Foreskin keratinocyte (primary cell): ENCODE measurements at places on chromosomes 5 and 9.

DNA sequence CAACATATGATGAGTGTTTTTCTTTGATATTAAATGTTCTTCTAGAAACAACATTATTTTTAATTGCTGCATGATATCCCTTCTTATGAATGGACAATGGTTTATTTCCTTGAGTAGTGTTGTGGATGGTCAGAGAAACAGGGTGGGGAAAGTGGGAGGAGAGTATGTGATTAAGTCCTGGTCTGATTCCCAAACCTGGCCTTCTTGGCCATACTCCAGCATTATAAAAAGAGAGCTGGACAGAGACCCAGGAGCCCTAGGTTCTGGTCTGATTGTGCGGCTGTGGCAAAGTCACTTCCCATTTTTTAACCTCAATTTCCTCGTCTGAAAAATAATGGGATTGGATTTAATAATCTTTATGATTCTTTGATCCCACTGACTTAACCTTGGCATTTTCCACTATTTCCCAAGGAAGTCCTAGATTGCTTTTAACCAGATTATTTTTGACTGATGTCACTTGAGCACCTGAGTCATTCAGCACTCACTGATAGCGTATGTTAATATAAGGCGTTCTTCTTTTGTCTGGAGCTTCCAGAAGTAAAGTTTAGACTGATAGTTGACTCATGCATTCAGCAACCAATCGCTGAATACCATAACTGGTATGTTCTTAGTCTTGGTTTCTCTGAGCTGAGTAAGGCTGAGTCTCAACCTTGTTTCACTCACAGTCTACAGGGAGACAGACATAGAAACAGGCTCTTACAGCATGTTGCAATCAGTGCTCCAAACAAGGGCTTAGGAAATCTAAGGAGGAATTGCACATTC, 26.2 kb downstream of the OSMR start:
- peak; percentile 100 for DNase-seq

DNA sequence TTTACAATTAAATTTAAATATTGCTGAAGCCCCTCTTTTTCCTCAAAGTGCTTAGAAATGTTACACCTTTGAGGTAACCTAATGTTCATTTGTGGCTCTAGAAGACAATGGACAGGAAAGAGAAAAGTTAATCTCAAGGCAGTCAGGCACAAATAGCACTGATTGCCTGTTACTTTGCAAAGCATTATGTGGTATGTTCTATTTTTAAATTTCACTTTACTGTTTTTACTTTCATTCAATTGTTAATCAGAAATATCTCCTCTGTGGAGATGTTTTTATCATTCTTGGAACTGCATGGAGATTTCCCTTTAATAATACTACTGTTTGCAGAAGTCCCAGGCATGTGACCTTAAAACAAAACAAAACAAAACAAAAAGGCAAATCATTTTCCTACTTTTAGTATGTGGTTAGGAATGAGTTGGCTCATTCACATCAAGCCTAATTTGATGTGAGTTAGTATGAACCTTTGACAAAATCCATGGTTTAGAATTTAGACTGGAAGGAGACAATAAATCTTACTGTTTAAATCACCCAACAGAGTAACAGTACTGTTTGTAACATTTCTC, 67.5 kb downstream of the CWC27 start:
- DNase-seq: no peak

- peak; percentile 98 for DNase-seq
These were observed 9.2 kb downstream of the INSYN2B start for GRCh38 chr5:169970911-169971765.

DNA sequence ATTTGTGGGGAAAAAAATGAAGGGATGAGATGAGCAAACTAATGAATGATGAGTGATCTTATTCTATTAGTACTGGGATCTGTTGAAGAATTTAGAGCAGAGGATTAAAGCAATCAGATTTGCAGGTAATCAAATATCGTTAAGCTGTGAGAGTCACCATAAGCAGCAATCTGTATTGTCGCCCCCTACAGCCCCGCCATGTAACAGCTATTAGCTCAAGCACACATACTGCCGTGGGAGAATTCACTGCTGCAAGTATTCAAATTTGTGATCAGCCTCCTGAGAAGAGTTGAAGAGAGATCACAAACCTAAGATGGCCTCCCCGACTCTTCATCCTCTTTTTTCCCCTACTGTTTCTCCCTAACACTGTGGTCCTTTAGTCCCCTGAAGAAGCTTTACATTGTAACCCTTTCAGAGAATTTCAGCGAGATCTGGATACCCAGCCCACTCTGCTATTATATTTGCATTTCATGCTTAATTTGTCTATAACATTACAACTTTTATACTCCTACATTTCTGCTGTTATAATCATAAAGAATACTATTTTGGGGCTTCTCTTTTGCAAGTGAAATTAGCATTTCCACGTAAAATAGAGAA, 28.5 kb upstream of the PHF24 start:
- no peak for DNase-seq

DNA sequence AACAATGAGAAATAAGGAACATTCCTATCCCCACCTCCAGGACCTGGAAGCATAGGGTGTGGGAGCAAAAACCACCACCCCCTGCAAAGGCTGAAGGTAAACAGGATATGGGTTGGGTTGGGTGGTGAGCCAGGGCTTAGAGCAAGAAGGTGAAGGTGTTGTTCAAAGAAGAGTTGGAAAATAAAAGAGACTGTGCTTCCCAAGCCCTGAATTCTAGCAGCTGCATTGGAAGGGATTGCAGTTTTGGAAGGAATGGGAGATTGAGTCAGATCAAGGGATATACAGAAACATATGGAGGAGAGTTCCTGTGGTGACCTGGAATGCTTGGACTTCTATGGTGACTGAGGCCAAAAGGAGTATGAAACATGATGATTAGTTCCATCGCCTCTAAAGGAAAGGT, 24.7 kb upstream of the MTAP start:
- no peak for DNase-seq

DNA sequence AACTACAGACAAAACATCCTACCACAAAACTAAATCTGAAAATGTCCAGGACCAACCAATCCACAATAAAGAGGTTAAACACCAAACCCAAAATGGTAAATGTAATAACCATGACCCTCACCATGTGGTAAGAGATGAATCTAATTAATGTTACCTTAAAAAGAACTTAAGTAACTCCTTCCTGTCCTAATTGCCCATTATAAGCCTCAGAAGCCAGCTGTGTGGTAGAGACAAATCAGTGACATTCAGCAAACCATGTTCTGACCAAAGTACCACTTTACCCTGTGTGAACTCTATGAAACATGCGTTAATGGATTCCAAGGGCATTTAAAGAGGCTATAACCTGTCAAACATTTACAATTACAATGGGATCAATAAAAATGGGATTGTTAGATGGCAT, 25.0 kb downstream of the LPAR1 start:
- no peak for DNase-seq

GRCh38 chr5:68464424-68464823, 248.9 kb downstream of the PIK3R1 start:
- DNase-seq: no peak

- no peak for DNase-seq
These were observed 107.0 kb downstream of the TRIO start for GRCh38 chr5:14250084-14250695.

GRCh38 chr9:33651125-33651524, 127.1 kb downstream of the ANKRD18B start:
- no peak for DNase-seq

DNA sequence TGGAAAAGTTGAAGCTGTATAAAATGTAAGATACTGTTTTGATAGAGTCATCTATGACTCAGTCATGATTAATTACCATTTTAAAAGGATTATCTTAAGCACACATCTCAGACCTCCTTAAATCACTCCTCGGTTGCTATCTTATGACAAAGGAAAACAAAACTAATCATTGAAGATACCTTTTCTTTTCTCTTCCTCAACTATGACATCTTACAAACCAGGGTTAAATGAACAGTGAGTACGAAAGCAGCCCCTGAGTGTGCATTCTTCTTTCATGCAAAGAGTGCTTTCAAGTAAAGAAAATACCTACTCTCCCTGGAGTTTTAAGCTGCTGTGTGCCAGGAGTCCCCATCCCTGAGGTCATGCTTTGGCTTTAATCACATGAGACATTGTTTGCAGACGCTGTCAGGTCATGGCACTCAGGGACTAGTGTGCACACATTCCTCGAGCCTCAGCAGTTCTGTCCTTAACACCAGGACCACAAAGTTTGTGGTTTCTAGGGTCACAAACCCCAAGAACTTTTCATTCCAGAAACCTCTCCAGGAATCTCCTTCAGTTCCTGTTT, 86.7 kb upstream of the ICE1 start:
- DNase-seq: peak; percentile 55

- no peak for DNase-seq
These were observed 13.8 kb upstream of the SMIM23 start for GRCh38 chr5:171771856-171772255.

DNA sequence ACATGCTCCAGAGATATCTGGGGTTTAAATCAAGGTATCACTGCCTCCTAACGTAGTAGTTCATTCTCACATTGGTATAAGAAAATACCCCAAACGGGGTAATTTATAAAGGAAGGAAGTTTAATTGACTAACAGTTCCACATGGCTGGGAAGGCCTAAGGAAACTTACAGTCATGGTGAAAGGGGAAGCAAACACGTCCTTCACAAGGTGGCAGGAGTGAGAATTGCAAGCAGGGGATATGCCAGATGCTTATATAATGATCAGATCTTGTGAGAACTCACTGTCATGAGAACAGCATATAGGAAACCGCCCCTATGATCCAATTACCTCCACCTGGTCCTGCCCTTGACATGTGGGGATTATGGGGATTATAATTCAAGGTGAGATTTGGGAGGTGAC, 1280.2 kb upstream of the C9orf72 start:
- DNase-seq: no peak

GRCh38 chr5:43110606-43111170, 10.0 kb upstream of the ZNF131 start:
- DNase-seq: peak; percentile 6

GRCh38 chr5:53200306-53200705, 90.7 kb upstream of the MOCS2 start:
- no peak for DNase-seq

GRCh38 chr9:111056538-111056937, 18.3 kb upstream of the LPAR1 start:
- DNase-seq: no peak

DNA sequence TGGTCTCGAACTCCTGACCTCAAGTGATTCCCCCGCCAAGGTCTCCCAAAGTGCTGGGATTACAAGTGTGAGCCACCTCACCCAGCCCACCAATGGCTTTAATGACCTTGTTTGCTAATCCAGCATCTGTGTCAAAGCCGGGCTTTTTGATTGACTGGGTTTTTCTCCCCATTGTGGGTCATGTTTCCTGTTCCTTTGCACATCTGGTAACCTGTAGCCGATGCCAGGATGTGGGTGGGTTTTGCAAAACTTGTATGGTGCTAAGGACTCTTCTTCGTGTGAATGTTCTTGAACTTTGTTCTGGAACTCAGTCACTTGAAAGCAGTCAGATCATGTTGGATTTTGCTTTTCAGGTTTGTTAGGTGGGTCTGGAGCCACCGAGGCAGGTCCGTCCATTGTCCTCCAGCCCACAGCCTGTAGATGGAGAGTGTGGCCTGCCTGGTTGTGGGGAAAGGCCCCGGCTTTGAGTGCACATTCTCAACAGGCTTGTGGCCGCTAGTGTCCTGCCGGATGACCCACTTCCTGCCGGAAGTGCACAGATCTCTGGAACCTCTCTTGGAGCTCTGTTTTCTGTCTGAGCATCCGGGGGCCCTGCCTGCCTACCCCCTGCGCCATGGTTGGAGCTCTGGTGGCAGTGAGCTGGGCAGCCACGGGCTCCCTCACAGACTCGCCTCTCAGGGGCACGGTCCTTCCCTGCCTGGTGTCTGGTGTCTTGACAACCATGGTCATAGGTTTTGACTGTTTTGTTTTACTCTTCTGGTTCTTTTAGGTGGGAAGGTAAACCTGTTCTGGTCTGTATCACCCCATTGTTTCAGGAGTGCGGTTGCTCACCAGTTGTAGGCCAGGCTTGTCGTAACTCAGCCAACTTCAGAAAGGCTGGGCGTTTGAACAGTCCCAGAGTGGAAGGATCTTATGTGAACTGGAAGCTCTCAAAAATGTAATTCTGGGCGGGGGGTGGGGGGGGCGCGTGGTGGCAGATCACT, 69.6 kb upstream of the CACNA1B start:
- DNase-seq: no peak

DNA sequence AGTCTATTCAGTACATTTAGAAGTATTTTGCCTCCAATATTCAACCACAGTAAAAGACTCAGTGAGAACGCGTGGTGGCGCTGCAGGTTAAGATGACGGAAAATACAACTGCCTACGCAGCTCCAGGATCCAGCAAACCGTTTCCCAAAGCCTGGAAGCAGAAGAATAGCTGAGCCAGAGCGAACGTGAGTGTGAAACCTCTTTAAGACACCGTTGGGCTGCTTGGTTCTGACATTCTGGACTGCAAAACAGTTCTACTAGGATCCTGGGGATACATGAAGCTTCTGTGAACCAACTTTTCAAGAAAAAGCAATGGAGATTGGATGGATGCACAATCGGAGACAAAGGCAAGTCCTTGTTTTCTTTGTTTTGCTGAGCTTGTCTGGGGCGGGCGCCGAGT, at the start of gene PCDHB16:
PCDHB16 (plus strand) TSS at position 140 of the 400 bp plus-strand sequence; CDS start at position 313, 173 bp downstream.
- no peak for DNase-seq

GRCh38 chr9:106829666-106830408, 33.1 kb upstream of the ZNF462 start:
- DNase-seq: no peak

DNA sequence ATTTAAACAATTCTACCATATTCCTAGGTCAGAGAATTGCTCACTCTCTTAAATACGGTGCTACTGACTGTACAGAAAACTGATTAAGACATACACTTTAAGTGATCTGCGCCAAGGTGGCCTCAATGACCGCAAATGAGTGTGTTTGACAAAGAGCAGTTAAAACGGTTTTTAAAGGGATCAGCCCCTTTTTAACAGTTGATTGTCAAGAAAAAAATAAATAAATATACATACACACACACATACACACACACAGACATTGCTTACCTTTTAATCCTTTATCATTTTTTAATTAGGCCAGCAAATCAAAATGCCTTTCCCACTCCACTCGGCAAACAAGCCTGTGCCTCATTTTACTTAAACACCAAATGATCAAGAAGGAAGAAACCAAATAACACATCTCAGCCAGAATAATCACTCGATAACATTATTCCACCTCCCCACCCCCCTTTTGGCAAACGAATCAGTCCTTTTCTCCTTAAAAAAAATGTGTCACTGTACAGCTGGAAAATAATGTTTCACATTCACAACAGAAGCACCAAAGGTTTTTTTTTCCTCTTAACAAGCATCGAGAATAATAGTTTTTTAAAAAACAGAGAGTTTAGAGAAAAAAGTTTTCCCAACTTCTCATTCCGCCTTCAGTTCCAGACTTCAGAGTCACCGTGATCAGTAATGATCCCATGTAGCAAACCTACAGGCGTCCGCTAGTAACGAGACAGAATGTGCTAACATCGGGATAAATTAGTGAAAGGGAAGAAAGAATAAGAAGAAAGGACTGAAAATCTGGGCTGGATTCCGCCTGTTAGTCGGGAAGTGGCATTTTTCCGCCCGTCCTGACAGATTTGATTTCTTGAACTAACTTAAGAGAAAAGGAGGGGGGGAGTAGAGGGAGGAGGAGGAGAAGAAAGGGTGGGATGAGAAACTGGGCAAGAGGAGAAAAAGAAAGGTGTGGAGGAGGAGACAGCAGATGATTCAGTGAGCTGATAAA, at the start of gene ZNF608:
ZNF608 (minus strand) TSS at position 712 of the 988 bp plus-strand sequence. CDS start 1,650 bp downstream, outside the sequence.
- peak; percentile 53 for DNase-seq
